Fibroblast of skin of right quadriceps (primary cell): ENCODE measurements at places on chromosomes 3 and 15.

DNA sequence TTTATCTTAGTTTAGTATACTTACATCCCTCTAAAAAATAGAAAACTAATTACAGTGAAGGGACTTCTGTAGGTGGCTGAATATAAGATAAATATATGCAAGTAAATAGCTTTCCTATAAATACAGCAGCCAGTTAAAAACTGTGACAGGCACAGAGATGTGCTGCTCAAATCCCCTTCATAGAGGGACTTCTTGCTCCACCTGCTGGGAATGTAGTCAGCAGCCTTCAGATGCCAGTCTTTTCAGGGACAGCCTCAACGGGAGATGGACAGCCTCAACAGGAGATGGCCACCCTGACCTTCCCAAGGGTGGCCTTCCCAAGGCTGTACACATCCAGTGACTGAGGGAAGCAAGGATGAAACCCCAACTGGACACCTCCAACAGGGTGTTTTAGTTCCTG lies 15.7 kb upstream of the PRR23E start:
- no peak for DNase-seq

GRCh38 chr3:55484801-55485791 lies 2.0 kb downstream of the WNT5A start:
- peak; percentile 91 for DNase-seq

DNA sequence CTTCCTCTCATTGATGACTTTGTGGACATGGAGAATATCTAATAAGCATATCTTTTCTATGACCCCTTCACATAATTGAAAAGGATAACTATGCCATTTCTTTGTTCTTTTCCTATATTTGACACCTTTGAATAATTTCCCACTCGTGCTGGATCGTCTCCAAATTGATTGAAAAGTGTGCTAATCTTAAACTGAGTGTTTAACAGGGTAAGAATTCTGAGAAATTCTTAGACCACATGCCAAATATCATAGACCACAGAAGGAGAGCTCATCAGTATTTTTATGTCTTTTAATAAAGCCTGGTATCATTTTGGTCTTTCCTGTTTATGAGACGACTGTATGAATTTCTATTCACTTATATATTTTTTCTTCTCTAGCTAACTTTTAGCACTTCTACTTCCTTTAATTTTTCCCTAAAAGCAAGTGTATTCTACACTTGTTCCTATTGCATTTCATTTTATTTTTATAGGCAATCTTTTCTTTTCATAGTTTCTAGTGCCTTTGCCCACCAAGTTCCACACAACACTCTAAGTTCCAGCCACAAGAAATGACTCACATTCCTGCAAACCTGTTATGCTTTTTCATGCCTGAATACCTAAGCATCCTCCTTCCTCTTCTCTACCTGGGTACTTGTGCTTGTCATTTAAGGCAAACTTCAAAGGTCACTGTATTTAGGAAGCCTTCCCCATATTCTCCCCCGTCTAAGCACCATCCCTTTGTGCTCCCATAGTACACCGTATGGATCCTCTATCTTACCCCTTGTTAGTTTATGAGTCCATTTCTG lies 30.1 kb downstream of the KBTBD8 start:
- no peak for DNase-seq

DNA sequence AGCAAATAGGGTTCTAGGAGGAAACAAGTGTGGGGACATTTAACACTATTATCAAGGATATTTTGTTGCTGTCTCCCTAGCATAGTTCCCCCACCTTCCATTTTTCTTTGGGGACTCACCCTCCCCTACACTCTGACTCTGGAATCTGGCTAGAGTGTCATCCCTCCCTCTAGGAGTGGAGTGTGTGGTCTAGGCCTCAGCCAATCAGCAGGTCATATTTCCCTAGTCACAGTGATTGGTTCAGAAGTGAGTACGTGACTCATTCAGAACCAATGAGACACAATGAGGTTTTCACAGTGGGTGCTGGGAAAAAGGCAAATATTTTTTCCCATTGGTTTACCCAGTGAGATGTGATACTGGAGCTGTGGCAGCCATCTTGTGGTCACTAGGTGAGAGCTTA lies 234.4 kb downstream of the SHQ1 start:
- no peak for DNase-seq

DNA sequence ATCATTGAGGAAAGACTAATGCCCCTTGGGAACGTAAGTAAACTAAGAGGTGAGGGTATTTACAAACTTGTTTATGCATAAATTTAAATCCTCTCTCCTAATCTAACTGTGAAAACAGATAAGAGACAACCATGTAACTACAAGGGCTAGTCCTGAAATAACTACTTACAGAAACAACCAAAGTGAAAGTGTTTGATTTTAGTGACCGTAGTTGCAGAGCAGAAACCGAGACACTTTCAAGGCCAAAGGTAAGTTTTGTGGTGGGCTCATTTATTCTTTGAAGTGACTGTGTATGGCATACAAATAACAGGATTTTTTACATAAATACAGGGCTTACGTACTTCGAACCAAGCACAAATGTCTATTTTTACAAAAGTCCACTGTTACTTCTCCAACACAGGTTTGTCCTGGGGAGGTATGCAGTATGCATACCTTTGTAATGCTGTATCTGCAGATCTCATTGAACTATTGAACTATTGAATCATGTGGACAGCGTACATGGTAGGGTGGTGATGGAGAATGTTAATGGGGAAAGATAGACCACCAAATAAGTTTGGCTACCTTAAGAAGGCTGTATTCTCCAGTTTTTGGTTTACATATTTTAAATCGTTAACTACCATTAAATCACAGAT lies 99.6 kb upstream of the RBMS3 start:
- no peak for DNase-seq

DNA sequence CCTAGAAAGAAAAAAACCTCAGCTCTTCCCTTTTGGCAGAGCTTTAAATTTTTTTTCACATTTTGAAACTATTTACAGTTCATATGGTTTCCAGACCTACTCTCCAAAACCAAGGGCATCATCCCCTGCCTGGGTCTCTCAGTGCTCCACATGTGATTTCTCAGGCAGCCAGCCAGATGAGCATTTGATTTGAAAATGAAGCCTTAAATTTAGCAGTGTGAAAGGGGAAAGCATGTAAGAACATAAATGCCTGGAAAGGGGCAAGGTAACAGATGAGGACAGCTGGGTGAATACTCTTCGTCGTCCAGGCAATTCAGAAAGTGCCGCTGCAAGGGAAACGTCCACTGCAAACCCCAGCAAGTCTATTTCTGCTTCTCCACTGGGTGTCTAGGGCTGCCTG lies 94.8 kb downstream of the ATP8B4 start:
- DNase-seq, result peak; percentile 44

DNA sequence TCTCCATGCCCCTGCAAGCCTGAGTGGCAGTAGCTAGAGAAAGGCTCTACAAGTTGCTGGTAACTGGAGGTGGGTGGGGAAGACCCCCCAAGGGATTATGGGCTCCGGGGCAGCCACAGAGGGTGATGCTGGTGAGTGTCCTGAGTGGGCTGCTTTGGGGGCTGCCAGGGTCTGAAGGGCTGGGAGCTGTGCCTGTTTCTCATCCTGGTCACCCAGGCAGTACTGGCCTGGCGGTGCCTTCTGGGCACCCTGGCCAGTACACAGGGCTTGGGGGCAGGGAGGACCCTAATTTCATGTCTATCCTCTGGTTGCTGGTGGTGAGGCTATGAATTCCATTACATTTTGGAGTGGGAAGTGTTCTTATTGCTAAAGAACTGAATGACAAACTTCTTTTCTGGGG lies 46.1 kb upstream of the GATM start:
- no peak for DNase-seq

DNA sequence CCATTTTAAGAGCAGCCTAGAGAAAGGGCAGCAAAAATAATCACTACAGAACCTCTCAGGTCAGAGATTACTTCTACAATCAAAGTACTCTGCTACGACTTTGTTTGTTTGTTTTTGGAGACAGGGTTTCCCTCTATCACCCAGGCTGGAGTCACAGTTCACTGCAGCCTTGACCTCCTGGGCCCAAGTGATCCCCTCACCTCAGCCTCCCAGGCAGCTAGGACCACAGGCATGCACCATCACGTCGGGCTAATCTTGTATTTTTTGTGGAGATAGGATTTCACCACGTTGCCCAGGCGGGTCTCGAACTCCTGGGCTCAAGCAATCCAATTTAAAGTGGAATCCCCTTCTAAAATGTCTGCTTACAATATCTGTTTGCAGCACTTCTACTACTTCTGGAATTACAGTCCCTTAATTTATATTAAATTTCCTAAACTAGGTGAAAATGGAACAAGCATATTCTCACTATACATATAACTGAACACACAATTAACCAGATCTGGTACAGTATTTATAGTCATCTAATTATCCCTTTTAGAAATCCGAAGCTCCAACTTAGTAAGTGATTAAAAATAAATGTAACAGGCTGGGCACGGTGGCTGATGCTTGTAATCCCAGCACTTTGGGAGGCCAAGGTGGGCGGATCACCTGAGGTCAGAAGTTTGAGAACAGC lies 4.4 kb downstream of the UACA start:
- DNase-seq, result no peak

GRCh38 chr3:4771243-4771642 lies 208.0 kb upstream of the BHLHE40 start:
- DNase-seq, result no peak

DNA sequence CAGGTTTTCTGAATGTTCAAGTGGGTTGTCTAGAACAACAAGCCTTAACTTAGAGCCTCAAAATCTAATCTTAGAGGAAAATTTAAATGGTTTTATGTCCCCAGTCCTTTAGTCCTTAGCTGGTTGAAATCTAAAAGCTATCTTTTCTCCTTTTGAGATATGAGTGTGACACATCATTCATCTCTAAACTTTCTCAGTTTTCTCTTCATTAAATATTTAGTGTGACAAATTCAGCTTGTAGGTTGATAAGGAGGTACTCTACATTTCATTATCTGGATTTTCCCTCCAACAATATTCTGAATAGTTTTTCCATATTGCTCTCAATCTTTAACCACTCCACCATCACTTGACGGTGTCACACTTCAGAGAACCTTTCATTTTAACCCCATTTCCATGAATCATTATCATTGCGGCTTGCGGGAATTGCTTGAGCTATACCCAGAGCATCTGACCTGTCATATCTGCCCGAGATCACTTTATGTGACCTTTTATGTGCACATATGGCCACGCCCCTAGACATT lies 16.1 kb upstream of the ATP8B4 start:
- DNase-seq, result no peak

DNA sequence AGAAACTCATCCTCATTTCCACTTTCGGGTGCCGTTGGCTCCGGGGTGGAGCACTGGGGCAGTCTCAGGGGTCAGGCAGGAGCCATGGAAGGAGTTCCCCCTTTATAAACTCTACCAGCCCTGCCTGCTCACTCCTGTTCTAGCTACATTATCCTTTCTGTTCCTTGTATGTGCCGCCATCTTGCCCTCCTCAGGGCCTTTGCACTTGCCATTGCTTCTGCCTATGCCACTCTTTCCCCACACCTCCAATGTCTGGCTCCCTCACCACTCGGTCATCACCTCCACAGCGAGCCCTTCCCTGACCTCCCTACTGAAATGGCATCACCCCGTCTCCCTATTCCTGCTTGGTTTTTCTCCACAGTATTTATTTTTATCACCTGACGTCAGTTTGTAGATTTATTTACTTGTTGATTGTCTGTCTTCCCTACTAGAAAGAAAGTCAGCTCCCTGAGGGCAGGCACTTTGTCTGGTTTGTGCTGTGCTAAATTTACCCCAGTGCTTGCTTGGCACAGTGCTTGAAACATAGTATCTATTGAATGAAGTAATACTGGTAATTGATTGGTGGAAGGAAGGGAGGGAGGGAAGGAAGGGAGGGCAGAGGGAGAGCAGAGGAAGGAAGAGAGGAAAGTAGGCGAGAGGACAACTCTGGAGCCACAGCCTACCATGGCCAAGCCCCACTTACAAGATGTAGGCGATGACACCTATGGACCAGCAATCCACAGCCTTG lies 8.8 kb downstream of the CAMK1 start:
- DNase-seq, result no peak

DNA sequence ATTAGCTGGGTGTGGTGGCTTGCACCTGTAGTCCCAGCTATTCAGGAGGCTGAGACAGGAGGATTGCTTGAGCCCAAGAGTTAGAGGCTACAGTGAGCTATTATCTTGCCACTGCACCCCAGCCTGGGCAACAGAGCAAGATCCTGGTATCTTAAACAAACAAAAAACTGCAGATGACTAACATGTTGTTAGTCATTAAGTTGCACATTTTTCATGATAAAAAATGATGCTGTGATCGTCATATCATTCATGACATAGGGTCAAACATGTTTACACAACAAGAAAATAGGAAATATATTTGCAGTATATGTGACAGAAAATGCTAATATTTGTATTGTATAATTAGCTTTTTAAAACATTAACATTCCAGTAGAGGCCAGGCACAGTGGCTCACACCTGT lies 20.2 kb upstream of the DAPK2 start:
- DNase-seq, result no peak

DNA sequence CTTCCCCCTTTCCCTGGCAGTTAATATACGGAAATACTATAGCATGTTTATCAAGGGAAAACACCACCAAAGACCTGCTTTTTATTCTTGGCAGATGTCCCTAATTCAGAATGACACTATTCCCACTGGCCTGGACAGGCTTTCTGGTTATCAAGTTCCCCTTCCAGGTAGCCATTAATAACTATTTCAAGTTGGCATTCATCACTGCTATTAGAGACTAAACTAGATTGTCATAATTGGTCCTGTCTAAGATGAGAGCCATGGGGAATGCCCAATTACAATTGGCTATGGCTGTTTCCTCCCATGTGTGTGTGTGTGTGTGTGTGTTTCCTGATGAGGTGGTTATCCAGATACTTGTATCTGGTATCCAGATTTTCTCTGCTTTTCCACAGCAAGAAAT lies 608.1 kb downstream of the SQOR start:
- no peak for DNase-seq

- peak; percentile 61 for DNase-seq
Measured at GRCh38 chr3:120144267-120144666, 50.0 kb upstream of the GSK3B start.

GRCh38 chr3:143358793-143359491 lies 239.4 kb downstream of the CHST2 start:
- DNase-seq, result no peak

DNA sequence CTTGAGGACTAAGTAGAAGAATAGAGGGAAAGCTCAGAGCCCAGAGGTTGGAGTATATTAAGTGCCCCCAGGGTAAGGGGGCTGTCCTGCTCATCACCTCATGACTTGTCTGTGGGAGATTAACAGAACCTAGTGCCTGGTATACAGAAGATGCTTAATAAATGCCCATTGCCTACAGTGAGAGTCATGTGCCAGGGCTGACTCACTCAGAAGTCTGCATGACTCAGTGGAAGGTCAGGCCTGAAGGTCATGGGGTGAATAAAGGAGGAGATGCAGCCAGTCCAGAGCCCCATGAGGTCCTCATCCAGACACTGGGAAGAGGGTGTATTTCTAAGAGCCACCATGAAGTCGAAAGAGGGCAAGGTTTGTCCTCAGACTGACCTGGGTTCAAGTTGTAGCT lies 62.5 kb upstream of the TLE3 start:
- no peak for DNase-seq
